ENCODE measurements at places on chromosomes 4 and X.

GRCh38 chr4:36006226-36006625 is 238.1 kb downstream of the ARAP2 start:
- no peak for DNase-seq

DNA sequence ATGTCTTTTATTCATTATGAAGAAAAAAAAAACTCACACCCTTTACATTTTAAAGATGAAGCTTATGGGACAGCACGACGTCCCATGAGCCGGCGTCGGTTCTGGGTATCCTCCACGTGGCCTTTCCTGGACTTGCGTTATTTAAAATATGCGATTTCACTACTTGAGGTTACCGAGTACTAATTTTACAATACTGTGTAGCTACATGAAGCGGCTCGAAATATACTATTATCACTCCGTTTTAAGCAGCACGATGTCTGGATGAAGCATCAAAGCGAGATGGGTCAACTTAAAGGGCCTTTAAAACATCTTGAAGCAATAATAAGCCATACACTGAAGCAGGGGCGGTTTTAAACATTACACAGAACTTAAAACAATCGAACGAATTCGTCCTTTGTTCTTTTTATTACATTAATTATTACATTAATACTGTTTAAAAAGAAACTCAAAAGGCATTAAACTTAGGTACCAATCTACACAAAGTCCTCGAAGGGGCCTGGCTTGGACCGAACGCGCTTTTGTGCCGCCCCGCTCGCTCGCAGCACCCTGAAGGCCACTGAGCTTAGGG is 1.4 kb upstream of the KLF3 start:
- DNase-seq, result no peak

DNA sequence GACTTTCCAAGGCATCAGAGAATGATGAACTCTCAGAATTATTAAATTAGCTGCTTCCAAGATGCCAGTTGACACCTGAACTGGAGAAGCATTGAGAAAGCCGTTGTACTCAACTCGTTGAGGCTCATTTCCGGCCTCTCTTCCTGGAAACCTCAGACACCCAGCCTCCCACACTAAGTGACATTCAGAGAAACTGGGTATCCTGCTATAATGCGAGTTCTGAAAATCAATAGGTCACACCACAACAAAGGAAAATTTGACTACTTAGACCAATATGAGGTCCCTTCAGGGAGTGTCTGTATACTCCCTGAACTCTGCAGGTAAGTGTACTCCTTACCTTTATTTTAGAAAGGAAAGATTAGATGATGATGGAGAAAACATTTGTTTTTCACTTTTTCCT is 51.2 kb downstream of the ENPEP start:
- no peak for DNase-seq

DNA sequence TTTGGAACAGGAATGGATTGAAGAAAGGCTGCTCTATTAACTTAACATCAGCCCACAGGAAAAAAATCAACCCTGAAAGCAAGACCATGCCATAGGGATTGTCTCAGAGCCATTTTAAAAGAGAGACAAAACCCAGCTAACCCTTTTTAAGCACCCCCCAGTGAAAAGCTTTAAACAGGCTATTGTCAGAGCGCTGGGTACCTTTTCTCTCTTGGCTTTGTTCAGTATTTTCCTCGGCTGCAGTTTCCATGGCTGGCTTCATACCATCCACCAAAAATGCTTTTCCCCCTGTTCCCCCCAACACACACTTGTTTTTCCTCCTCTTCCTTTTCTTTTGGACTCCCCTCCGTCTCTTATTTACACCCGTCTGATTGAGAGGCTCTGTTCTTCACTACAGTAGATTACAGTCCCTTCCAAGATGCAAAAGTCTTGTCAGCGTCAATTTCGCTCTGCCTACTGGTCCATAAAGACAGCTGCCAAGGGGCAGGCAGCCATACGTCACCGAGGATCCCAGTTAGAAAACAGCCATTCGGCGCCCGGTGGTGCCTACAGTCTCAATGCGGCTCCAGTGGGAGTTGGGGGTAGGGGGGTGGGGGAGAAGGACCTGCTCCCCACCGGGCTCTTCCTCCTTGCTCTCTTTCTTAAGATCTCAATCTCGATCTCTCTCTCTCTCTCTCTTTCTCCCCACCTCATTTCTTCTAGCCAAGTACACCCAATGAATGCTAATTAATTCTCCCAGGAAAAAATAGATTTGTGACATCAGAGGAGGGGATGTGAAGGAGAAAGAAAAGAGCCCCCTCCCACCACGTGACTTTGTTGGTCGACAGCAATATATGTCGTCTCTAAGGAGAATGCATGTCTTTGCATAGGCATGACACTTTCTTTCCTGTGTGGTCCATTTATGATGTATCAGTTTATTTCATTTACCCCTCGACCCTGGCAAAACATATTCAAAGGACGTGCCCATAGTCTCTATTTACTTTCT is at the start of gene GPM6B:
Gene GPM6B, minus strand, starts transcription at position 451 of the 985 bp plus-strand sequence. Its CDS starts 189 bp downstream, at position 262.
- DNase-seq, result no peak

DNA sequence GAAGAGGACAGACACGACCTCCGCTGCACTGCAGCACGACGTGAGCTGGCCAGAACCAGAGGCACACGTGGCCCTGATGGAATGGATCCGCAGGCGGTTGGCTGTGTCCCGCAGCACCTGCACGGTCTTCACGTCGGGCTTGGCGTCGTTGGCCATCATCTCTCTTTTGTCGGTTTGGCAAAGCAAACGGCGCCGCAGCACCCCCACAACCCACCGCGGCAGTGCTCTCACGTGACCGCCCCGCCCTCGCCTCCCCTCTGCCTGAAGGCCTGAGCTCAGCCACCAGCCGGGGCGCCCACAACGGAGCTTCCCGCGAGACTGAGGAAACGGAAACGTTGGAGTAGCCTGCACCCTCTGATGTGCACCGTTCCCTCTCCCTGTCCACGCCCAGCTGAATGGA is at the start of gene TKTL2:
Gene TKTL2, minus strand, starts transcription at position 179 of the 400 bp plus-strand sequence. Its CDS starts 20 bp downstream, at position 159.
- DNase-seq, result no peak

- no peak for DNase-seq
Measured at GRCh38 chrX:40104630-40104984, 6.8 kb upstream of the BCOR start.

- no peak for DNase-seq
Measured at GRCh38 chr4:183831026-183831446, 74.1 kb upstream of the STOX2 start.

- DNase-seq, result no peak
Measured at GRCh38 chr4:101103381-101104142, 243.8 kb downstream of the PPP3CA start.

GRCh38 chr4:86448871-86449270 is 89.0 kb upstream of the MAPK10 start:
- no peak for DNase-seq

DNA sequence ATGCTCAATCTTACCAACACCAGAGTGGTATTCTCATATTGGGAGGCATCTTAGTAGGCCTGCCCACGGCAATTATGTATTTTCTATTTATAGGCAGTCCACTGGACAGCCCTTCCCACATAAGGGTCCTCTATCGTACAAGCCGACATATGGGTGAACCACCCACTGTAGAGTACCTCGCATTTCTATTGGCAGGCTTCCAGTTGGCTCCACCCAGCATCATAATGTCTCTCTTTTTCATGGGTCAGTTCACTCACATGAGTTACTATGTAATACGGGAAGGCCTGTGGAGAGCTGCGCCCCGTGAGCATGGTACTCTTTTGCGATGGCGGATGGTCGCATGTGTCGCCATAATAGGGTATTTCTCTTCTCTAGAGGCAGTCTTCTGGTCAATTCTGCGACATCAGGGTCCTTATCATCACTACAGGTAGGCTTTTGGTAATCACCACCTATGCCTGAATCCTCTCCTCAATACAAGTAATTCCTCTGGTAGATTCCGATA is 29.4 kb upstream of the FOXR2 start:
- no peak for DNase-seq

- DNase-seq, result no peak
Measured at GRCh38 chr4:25178838-25179261, 18.6 kb upstream of the SEPSECS start.

DNA sequence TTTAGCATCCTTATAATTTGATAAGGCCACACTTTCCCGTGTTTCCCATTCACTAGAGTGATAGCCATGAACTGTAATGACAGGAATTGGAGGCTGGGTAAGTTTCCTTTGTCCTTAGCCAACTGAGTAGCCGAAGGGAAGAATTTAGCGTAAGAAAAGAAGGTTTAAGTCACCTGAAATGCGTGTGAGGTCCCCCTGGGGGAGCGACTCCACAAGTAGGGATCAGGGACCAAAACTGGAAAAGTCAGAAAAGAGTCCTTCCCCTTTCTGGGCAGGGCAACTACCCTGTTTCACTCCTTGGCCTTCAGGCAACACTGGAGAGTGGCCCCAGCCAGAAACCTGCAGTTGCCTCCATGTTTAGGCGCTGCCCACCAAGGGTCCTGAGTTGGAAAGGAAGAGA is 81.6 kb upstream of the MED14 start:
- DNase-seq, result no peak

DNA sequence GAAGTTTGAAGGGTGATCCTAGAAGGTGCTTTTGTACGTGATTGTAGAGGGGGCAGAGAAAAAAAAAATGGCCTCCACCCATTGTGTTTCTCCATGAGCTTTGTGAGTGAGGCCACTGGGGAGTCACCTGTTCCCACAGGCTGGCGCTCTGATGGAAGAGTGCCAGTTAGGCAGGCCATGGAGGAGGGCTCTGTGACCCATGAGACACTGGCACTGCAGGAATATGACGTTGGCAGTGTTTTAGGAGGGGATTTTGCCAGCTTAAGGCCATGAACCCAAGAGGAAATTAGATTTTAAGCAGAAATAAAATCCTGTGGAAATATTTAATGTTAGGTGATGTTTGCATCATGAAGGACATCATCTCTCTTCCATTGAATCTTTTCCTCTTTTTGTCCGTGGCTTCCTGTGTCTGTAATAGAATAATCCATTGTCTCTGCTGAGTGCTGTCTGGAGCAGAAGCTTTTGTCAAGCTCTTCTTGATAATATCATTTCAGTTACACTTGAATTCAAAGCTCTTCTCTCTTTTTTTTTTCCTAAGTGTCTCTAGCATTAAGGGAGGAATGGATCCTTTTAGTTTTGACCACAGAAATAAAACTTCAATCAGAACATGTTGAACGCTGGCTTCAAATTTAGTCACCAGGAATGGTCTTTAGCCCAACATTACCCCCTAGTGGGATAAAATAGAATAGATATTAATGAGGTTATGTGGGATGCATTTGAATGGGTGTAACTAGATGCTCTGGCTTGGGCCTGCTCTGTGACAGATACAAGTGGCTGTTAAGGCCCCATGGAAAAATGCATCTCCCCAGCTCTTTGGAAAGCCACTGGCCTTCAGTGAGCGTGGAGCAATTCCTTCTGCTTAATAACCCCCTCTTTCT is 41.0 kb upstream of the UCP1 start:
- DNase-seq, result peak; percentile 60

GRCh38 chr4:75653845-75654503 is 19.2 kb downstream of the G3BP2 start:
- peak; percentile 25 for DNase-seq

GRCh38 chrX:103276581-103277002 is at the start of gene TCEAL5:
TSS of gene TCEAL5 (minus strand) at chrX:103276750. CDS start at chrX:103274563, 2,187 bp downstream.
- peak; percentile 28 for DNase-seq

DNA sequence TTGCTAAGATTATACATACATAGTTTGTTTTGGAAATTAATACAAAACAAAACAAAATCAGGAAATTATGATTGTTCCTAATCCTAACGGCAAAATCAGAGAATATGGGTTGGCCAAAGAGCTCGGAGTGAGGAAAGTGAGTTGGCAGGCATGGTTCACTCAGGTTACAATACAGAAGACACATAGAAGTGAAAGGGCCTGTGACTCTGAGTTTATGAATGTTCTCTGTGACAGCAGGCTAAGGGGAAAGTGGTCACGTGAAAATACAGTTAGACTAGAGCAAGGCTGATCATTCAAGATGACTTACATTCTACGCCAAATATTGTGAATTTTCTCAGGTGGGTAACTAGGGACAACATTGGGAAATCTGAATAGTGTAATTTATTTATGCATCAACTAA is 1001.3 kb downstream of the CCSER1 start:
- no peak for DNase-seq

DNA sequence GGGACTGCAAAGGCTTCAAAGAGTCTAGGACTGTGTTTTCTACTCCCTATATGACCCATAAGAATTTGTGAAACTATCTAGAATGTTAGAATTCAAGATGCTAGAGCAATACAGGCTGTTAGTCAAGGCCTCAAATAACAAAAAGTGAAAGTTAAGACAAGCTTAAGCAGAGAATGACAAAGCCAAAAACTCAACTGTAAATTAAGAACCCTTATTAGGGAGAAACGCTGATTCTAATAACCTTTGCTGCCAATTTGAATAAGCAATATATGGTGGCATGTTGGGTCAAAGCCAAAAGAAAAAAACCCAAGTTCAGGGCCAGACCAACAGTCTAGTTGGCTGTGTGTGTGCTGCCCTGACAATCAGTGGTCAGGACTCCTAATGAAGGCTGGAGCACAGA is 160.0 kb downstream of the INPP4B start:
- no peak for DNase-seq

- no peak for DNase-seq
Measured at GRCh38 chrX:19388064-19388679, 44.4 kb downstream of the PDHA1 start.

GRCh38 chr4:81214144-81214880 is 710 bp downstream of the PRKG2 start:
- peak; percentile 35 for DNase-seq

GRCh38 chr4:155408796-155409195 is 32.0 kb upstream of the MAP9 start:
- no peak for DNase-seq

Measured in NCI-H1417 (cell line).